ENCODE measurements at places on chromosomes 1 and 21.

DNA sequence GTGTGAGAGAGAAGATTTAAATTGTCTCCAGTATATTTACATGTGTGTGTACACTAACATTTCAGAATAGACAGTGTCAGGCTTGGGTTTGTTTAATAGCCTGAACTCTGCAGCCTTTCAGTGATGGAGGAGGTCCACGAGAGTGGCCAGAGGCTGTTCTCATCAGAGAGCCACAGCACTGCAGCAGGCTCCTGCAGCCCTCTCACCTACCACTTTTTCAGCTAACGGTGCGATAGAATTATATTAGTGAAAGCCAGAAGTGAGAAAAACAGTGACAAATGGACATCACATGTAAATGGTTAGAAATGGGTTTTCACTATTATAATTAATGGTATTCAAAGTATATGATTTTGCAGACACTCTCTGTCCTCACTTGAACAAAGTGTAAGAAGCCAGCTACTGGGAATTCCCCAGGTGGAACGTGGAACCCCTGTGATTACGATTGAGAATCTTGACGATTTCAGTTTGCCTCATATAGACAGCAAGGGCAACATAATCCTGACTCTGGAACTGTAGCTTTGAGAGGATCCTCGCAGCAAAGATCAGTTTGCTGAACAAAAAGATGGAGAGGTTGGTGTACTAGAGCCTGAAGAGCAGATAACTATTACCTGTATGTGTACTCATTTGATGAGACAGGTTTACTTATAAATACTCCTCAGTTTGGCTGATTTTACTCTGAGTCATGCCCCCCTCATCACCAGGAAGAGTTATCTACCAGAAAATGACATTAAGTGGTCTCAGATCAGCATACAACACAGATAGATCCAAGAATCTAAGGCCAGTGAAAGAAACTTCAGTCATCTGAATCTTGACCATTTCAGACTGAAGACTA, 31.4 kb downstream of the IFI16 start:
- no peak for DNase-seq

GRCh38 chr1:167924543-167925231, 10.8 kb upstream of the ADCY10 start:
- no peak for DNase-seq

GRCh38 chr1:30420519-30421050, 302.8 kb downstream of the MATN1 start:
- DNase-seq, result no peak

GRCh38 chr1:178796013-178796412, 71.0 kb downstream of the RALGPS2 start:
- DNase-seq, result no peak

DNA sequence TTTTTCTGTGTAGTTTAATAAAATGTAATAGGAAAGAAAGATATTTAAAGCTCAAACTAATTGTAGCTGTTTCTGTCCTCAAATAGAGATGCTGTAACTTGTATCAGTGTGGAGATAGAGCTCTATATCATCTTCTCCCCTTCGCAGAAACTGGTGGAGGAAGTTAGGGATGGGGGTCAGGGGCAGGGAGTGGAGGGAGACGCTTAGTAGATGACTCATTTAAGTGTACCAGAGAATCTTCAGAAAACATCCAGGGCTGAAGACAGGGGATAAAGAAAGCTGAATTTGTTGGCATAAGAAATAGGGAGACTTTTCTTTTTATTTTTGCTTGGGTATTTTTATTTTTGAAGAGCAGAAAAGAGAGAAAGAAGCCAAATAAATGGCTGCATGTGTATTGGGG, 282.6 kb upstream of the DPYD start:
- DNase-seq, result peak; percentile 45

DNA sequence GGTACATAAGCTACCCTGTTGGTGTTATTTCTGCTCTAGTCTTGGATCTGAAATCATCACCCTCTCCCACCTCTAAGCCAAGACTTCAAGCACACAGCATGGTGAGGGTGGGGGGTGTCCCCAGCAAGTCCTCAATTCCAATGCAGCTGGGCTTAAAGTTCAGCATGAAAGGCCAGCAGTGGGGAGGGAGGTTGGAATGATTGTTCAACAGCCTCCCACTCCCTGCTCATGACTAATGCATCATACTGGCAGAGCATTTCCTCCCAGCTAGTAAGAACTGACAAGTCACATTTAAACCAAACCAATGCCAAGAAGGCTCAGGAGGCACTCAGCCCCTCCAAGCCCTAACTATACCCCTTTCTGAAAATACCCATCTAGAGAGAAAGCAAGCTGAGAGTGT, 50.1 kb downstream of the TIAM1 start:
- DNase-seq, result peak; percentile 97

All from A172 (cell line).